Activated CD4-positive, alpha-beta T cell treated with anti-CD3 and anti-CD28 coated beads, Interleukin-2, amount 10 ng/mL, durations not matched to agents 7 days and 5 days (primary cell): ENCODE measurements at places on chromosomes 3 and 15. TPM values are rescaled to one million over a fixed set of nuclear protein-coding genes. Genes with fewer than 3 reads are reported as not detected.

- H3K27me3 ChIP-seq = no peaks in the 10 kb centered on the region
- no peak overlapping the region for H3K4me3 ChIP-seq
- H3K4me1 ChIP-seq = peaks cover 43% of the 10 kb centered on the region
- DNase-seq = no peak
- peaks cover 13% of the 10 kb centered on the region for H3K36me3 ChIP-seq
- no peak overlapping the region for H3K27ac ChIP-seq
These were observed 60.0 kb downstream of the PIK3CB start for GRCh38 chr3:138774529-138775253.

DNA sequence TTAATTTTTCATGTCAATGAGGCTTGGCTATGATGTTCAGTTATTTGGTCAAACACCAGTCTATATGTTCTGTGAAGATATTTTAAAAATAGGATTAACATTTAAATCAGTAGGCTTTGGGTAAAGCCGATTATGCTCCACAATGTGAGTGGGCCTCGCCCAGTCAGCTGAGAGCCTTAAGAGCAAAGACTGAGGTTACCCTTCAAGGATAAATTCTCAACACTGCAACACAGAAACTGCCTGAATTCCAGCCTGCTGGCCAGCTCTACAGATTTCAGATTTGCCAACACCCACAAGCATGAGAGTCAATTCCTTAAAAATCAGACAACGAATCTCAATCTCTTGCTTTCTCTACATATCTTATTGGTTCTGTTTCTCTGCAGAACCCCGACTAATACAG is 188.3 kb downstream of the PLCH1 start:
- no peak overlapping the region for H3K4me3 ChIP-seq
- peaks cover 30% of the 10 kb centered on the region for H3K4me1 ChIP-seq

DNA sequence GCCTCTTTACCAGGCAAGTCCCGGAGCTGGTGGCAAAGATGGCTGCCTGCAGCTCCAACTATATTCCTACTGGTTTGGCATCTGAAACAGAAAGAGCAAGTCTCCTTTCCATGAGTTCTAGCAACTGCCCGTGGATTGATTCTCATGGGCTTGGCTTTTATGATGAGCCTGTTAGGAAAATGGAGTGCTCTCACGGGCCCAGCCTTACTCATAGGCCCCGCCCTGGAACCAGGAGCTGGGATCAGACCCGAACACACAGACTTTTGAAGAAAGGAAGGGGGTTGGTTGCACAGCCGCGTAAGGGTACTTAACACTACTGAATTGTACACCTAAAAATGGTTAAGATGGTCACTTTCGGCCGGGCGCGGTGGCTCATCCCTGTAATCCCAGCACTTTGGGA is 2.9 kb downstream of the NRROS start:
- H3K27ac ChIP-seq = peak overlapping the region; percentile 92
- DNase-seq = no peak
- no peaks in the 10 kb centered on the region for H3K27me3 ChIP-seq
- H3K36me3 ChIP-seq = peaks cover 52% of the 10 kb centered on the region
- H3K4me1 ChIP-seq = peaks cover 85% of the 10 kb centered on the region

DNA sequence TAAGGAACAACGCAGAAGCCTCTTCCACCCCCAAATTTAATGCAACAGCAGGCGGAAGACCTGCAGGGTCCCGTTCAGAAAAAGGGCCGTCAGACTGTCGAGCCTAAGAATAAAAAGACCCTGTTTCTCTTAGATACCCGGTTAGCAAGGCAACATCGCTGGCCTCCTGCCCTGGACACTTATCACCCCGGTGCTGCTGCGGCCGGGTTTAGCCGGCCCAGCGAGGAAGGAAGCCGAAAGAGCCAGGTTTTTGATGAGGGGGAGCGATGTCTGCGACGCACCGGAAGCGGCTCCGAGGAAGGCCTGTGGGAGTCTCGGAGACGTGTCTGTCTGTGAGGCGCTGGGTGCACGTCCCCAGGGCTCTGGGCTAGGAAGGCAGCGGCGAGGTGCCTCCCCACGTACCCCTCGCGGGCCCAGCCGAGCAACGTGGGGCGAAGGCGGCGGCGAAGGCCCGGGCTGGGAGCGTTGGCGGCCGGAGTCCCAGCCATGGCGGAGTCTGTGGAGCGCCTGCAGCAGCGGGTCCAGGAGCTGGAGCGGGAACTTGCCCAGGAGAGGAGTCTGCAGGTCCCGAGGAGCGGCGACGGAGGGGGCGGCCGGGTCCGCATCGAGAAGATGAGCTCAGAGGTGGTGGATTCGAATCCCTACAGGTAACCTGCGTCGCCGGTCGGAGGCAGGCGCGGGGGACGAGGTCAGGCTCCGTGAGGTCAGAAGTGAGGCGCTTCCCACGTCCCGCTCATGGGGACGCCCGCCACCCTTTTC is at the start of gene UBA5:
Gene UBA5 (plus strand): TSS at position 278 of the 759 bp plus-strand sequence. CDS start 209 bp downstream, at position 487.
- DNase-seq = peak; percentile 77
- H3K4me3 ChIP-seq = peak within 1 kb of the TSS; percentile 92
- H3K4me1 ChIP-seq = peaks cover 54% of the 10 kb centered on the region
- peaks cover 11% of the 10 kb centered on the region for H3K36me3 ChIP-seq
- peak within 1 kb of the TSS; percentile 98 for H3K27ac ChIP-seq
- H3K27me3 ChIP-seq = no peaks in the 10 kb centered on the region

DNA sequence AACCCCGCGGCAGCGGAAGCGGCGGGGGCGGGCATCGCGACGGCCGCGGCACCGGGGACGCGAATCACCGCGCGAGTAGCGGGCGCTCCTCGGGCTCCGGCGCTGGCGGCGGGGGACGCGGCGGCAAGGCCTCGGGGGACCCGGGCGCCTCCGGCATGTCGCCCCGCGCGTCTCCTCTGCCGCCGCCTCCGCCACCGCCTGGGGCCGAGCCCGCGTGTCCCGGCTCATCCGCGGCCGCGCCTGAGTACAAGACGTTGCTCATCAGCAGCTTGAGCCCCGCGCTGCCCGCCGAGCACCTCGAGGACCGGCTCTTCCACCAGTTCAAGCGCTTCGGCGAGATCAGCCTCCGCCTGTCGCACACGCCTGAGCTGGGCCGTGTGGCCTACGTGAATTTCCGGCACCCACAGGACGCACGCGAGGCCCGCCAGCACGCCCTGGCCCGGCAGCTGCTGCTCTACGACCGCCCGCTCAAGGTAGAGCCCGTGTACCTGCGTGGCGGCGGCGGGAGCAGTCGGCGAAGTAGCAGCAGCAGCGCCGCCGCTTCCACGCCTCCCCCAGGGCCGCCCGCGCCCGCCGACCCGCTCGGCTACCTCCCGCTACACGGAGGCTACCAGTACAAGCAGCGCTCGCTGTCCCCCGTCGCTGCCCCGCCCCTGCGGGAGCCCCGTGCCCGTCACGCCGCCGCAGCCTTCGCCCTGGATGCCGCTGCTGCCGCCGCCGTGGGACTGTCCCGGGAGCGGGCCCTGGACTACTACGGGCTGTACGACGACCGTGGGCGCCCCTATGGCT is 675 bp downstream of the RBM15B start:
- H3K36me3 ChIP-seq = peaks cover 49% of the 10 kb centered on the region
- H3K4me3 ChIP-seq = peak overlapping the region; percentile 83
- peak overlapping the region; percentile 93 for H3K27ac ChIP-seq
- peak; percentile 54 for DNase-seq

DISP2 gene
- 0.60 TPM for total RNA-seq
